ENCODE measurements at places on chromosomes 6 and 20. TPM values are rescaled to one million over a fixed set of nuclear protein-coding genes. Genes with fewer than 3 reads are reported as not detected.

The CLIC5 gene
- total RNA-seq, result 0.12 TPM

The CAGE1 gene
- not detected for total RNA-seq

The TRIM10 gene
- not detected for total RNA-seq

The C20orf141 gene
- 0.47 TPM for total RNA-seq

The ZBTB46 gene
- 3.4 TPM for total RNA-seq

The PTCRA gene
- not detected for total RNA-seq

The RPL10A gene
- 2,821 TPM for total RNA-seq

The POPDC3 gene
- 26.6 TPM for total RNA-seq

The ZC3H12D gene
- 0.12 TPM for total RNA-seq

The ARMC12 gene
- not detected for total RNA-seq

The RIMS1 gene
- not detected for total RNA-seq

The CALHM6 gene
- total RNA-seq, result 0.68 TPM

The MACROD2 gene
- total RNA-seq, result not detected

The MDFI gene
- 30.8 TPM for total RNA-seq

The LPA gene
- total RNA-seq, result not detected

The ZNF311 gene
- 1.8 TPM for total RNA-seq

The CYP39A1 gene
- 1.6 TPM for total RNA-seq

The GUCA1A gene
- total RNA-seq, result not detected

The SYNDIG1 gene
- 0.68 TPM for total RNA-seq

The GATA5 gene
- 0.77 TPM for total RNA-seq

The SNAP25 gene
- total RNA-seq, result 2.1 TPM

The ELOVL4 gene
- 7.7 TPM for total RNA-seq

The SLC12A5 gene
- total RNA-seq, result not detected

The ISM1 gene
- total RNA-seq, result 0.82 TPM

The KCNK15 gene
- 1.5 TPM for total RNA-seq

The SLC44A4 gene
- not detected for total RNA-seq

The TMEM200A gene
- 2.6 TPM for total RNA-seq

The THBD gene
- total RNA-seq, result 10.4 TPM

The MYT1 gene
- not detected for total RNA-seq

The PNPLA1 gene
- total RNA-seq, result not detected

The TBC1D22B gene
- 2.7 TPM for total RNA-seq

The PRDM13 gene
- total RNA-seq, result not detected

The LGSN gene
- 0.93 TPM for total RNA-seq

The RAET1E gene
- not detected for total RNA-seq

The SIRPG gene
- not detected for total RNA-seq

The RCAN2 gene
- total RNA-seq, result not detected

The KHDC1 gene
- total RNA-seq, result 4.1 TPM

The DYNLT2 gene
- total RNA-seq, result 0.47 TPM

The TREM2 gene
- total RNA-seq, result not detected

The TPX2 gene
- total RNA-seq, result 6.3 TPM

Data from pericardium fibroblast (primary cell).